Posterior cingulate gyrus (tissue), 11 donors: ENCODE measurements at places on chromosomes 1 and 21.

DNA sequence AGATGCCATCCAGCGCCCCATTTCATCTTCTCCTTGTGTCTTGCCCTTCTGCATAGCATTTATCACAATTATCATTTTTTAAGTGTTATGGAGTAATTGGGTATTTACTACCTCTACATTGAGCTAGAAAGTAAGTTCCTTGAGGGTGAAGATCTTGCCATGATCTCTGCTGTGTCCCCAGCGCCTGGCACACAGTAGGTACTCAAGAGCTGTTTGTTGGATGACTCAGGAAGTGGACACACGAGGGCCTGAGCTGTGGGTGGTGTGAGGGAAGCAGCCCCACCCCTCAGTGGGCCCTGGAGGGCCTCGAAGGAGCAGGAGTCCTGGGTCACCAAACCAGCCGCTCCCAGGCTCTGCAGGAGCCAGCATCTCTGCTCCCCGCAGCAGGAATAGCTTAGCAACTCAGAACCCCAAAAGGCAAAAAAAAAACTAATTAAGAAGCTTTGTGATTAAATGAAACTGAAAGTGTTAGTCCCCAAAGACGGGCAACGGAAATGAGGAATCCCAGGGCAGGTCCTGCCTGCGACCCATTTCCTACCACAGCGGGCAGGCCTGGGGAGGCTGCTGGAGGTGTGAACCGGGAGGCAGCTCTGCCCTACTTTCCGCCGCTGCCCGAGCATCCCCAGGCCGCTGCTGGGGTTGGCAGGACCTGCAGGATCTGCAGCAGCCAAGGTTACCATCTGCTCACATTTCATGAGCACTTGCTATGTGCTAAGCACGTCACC is 87.7 kb downstream of the LACTBL1 start:
- no peak for DNase-seq

- DNase-seq: no peak
Observed at GRCh38 chr1:182679684-182680083, 4.7 kb downstream of the RGS8 start.

GRCh38 chr1:226419284-226420029 is 11.6 kb upstream of the PARP1 start:
- DNase-seq: peak; percentile 88

DNA sequence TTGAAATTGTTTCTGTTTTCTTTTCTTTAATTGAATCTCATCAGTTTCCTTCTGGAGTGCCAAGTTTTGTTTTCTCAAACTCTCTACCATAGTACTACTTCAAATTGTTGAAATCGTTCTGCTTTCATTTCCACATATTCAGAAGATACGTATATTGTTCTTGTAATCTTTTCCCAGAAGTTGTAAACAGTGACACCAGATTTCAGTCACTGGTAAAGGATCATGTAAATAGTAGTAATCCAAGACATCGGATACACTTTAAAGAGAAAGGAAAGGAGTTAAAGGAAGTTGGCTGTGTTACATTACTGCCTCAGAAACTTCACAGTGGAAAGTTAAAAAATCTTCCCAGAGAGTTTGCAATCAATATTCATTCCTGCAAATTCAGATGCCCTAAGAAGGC is 67.5 kb downstream of the RGL1 start:
- DNase-seq: no peak

- DNase-seq: no peak
Observed at GRCh38 chr1:61930116-61930645, 187.9 kb downstream of the PATJ start.

GRCh38 chr1:48450505-48450904 is 21.5 kb downstream of the SPATA6 start:
- DNase-seq: peak; percentile 23

DNA sequence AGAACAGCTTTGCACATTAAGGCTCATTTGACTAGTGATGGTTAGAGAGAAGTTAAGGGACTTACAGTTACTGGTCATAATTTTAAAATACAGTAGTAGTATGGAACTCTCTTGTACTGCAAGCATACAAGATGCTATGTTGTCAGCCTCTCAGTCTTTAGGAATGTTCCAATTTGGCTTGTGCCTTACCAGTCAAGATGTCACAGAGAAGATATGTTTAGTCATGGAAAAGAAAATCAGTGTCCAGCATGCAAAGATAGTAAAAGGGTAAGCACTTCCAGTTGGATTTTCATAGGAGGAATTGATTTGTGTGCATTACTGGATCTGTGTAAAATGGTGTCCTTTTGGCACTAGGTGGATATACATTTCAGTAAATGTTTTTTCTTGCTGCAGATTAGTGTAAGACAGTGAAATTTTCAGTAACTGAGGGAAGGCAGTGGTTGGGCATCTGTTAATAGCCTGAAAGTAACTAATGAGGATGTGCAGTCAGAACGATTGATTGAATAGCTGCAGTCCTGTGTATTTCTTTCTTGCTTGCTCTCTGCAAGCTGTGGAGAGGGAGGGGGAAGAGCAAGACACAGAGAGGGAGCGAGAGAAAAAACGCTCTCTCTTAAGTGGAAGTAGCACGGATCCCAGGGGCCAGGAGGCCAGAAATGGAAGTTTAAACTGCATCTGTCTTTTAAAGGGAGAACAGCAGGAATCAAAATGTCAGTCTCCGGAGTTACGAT is 108.2 kb downstream of the CLEC20A start:
- no peak for DNase-seq

DNA sequence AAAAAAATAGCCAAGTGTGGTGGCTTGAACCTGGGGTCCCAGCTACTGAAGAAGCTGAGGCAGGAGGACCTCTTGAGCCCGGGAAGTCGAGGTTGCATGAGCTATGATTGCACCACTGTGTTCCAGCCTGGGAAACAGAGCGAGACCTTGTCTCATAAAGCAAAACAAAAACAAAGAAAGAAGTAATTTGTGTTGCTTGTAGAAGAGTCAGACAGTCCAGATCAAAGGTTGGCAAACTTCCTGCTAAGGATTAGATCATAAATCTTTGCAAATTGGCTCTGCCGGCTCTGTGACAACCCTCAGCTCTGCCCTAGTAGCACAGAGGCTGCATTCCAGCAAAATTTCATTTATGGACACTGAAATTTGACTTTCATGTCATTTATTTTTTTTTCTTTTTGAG is 19.0 kb upstream of the MFN2 start:
- no peak for DNase-seq

GRCh38 chr21:32940079-32941014 is 85.4 kb upstream of the OLIG2 start:
- DNase-seq: no peak

DNA sequence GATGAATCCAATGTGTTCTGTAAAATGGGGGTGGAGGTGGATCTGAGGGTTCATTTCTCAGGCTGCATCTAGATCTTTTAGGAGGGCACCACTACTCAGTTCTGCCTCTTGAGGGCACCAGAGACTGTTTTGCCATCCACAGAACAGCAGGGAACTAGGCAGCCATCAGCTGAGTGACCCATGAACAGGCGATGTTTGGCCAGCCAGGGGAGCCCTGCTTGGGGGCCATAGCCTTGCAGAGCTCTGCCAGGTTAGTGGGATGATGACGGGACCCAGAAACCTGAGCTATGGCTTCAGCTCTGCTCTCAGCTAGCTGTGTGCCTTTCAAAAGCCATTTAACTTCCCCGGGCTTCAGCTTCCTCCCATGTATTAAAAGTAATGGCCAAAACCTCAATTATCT is 13.4 kb upstream of the NOS1AP start:
- DNase-seq: peak; percentile 86

DNA sequence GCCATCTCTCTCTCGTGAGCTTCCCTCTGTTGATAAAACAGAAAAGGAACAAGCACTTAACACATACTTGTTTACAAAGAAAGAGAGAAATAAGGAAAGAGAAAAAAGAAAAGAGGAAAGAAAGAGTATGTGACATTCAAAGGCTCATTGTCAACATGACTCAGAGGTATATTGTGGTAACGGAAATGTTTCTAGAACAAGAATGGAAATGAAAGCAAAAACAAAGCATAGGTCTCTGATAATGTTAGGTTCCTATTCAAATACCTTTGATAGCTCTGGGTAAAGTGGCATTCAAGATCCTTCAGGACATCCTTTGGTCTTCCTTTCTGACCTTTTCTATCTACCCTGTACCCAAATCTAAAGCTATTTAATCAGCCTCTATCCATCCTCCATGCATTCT is 67.4 kb upstream of the DMRTA2 start:
- no peak for DNase-seq

GRCh38 chr21:36759348-36760083 is 60.6 kb downstream of the SIM2 start:
- no peak for DNase-seq

GRCh38 chr1:24878045-24878444 is 52.0 kb downstream of the RUNX3 start:
- no peak for DNase-seq

DNA sequence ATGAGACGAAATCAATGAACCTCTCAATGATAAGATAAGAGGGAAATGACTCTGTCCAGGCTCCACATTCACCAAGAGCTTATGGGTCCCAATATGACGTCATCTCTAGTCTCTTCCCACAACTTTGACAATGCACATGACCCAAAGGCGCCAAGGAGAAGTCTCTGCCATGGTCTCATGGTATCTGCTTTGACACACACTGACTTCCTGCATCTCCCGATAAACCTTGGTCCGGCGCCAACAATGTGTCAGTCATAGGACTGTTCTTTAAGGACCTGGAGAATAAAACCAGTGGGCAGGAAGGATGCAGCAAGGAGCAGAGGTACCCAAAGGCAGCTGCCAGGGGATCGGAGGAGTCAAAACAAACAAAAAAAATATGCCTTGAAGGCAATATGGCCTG is 46.9 kb upstream of the TMEM51 start:
- no peak for DNase-seq

DNA sequence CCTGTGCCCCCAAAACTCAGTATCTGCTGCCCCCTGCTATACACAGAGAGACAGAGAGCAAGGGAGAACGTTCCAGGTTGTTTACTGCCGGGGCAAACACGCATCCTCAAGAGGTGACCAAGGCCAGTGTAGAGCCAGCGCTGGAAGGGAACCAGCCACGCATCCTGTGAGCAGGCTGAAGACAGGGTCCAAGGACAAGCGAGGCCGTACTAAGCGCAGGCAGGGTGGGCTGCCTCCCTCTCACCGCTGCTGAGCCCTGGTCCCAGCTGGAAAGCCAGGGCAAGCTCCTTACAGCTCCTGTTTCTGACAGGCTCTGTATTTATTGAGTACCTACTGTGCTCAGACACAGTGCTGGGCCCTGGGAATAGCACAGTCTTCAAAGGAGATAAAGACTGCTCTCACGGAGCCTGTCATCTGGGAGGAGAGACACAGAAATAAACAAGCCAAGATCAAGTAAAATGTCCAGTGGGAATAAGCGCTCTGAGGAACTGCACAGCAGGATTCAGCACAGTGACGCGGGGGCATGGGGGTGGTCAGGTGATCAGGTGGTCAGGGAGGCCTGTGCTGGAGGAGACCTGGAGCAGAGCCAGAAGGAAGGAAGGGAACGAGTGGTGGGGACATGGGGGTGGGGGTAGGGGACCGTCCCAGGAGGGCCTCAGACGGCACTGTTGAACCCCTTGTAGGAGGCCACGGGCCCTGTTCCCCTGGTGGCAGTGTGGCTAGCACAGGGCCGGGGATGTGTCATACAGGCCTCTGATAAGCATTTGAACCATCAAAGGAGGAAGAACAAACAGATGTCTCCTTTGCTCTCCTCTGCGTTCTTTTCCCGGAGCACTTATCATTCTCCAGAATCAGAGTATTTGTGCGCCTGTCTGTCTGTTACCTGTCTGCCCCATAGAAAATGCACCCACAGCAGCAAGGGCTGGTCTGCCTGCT is 37.8 kb upstream of the EFHD2 start:
- DNase-seq: no peak

- DNase-seq: peak; percentile 72
Observed at GRCh38 chr1:12104417-12104816, 41.3 kb downstream of the TNFRSF8 start.

GRCh38 chr1:164772635-164773034 is 213.7 kb downstream of the PBX1 start:
- DNase-seq: no peak

GRCh38 chr1:29700491-29700890 is 464.2 kb downstream of the PTPRU start:
- DNase-seq: no peak

- no peak for DNase-seq
Observed at GRCh38 chr1:17551755-17552234, 12.3 kb downstream of the ARHGEF10L start.

DNA sequence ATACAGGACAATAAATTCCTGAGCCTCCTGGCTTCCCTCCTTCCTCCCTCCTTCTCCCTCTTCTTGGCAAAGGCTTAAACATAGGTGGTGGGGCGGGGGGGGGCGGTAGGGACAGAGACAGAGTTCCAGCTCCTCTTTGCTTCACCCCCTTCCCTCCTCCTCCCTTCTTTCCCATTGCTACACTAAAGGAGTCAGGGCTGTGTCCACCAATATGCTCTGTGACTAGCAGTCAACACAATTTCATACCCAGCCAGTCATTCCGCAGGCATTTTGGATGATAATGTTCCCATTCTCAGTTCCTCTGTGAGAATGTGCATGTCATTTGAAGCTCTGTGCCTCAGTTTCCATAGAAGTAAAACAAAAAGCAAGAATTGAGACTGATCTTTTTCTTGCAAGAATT is 1.7 kb downstream of the LMOD1 start:
- no peak for DNase-seq

- no peak for DNase-seq
Observed at GRCh38 chr1:14103878-14104430, 404.0 kb downstream of the PRDM2 start.

GRCh38 chr1:227762231-227762911 is 27.1 kb downstream of the SNAP47 start:
- peak; percentile 78 for DNase-seq

DNA sequence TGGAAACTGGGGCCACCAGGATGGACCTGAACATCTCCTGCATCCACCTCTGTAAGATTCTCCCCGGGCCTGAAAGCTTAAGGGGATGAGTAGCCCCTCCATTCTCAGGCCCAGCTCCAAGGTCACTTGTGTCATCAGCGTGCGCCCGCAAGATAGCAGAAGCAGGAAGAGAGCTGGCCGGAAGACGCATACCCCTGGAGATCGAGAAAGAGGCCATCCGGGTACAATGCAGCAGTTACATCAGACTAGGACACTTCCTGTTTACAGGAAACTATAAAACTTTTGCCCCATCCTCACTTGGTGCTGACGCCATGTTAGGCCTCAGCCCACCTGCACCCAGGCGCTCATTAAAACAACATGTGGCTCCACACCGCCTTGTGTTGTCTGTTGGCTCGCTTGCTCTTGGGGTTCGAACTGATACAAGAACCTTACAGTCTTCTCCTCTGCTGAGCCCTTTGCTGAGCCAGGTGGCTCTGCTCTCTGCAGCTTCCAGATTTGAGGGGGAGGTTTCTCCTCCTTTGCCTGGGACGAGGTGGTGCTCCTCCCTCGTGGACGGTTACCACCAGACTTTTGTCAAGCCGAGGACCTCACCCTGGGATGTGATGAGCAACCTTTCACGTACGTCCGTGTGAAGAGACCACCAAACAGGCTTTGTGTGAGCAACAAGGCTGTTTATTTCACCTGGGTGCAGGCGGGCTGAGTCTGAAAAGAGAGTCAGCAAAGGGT is 277.5 kb upstream of the C1orf174 start:
- DNase-seq: no peak

GRCh38 chr1:76005765-76006164 is 68.8 kb upstream of the ST6GALNAC3 start:
- no peak for DNase-seq
